Stimulated activated CD8-positive, alpha-beta memory T cell treated with anti-CD3 and anti-CD28 coated beads, Interleukin-4, amount 100 ng/mL, for 1 hour (primary cell): ENCODE measurements at places on chromosomes 5 and 9.

DNA sequence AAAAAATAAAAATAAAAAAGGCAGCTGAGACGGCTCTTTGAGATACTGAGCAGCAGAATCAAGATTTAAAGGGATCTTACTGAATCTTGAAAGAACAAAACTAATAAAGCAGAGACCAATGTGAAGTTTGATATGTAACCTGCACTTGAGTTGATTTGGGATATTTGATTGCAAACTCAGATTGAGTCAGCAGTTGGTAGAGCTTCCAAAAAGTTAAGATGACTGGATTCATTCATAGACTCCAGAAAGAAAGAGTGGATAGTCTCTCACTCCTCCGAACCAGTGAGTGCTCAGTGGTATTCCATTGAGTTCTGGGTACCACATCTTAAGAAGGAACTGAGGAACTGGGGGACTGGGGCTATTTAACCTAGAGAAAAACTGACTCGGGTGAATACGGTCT lies 52.7 kb upstream of the TESK1 start:
- no peak for DNase-seq

DNA sequence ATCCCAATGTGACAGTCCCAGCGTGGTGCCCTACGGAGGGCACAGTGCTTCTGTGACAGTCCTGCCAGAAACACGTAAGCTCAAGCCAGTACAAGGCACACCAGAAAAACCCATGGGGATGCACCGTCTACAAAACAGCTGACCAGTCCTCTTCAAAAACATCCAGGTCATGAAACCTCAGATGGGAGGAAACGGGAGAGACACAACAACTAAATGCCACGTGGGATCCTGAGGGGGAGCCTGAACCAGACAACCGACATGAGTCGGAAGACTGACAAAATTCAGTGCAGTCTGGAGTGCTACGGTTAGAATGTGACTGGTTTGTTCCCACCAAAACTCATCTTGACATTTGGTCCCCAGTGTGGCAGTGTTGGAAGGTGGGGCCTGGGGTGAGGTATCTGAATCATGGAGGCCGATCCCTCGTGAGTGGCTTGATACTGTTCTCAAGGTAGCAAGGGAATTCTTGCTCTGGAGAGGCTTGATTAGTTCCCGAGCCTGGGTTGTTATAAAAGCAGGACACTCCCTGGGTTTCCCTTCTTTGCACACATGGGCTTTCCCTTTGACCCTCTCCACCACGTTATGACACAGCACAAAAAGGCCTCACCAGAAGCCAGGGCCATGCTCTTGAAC lies 55.4 kb downstream of the ADAMTS2 start:
- DNase-seq = no peak

GRCh38 chr9:79735023-79735779 lies 163.4 kb downstream of the TLE4 start:
- no peak for DNase-seq

GRCh38 chr5:175469916-175470315 lies 8.4 kb upstream of the SFXN1 start:
- no peak for DNase-seq

DNA sequence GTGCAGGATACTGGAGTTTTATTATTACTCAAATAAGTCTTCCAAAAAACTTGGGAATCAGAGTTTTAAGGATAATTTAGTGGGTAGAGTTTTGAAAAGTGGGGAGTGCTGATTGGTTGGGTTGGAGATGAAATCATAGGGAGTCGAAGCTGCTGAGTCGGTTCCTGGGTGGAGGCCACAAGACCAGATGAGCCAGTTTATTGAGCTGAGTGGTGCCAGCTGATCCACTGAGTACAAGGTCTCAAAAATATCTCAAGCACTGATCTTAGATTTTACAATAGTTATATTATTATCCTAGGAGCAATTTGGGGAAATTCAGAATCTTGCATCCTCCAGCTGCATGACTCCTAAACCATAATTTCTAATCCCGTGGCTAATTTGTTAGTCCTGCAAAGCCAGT lies 804.9 kb upstream of the SEMA6A start:
- no peak for DNase-seq

GRCh38 chr5:139842321-139842720 lies 46.7 kb downstream of the PSD2 start:
- no peak for DNase-seq
